Large intestine (tissue), 12 donors: ENCODE measurements at places on chromosomes 11 and 22. TPM values are rescaled to one million over a fixed set of nuclear protein-coding genes. Genes with fewer than 3 reads are reported as not detected.
A peak's percentile ranks its signal among the peaks of the same experiment; 100 is the strongest.

DNA sequence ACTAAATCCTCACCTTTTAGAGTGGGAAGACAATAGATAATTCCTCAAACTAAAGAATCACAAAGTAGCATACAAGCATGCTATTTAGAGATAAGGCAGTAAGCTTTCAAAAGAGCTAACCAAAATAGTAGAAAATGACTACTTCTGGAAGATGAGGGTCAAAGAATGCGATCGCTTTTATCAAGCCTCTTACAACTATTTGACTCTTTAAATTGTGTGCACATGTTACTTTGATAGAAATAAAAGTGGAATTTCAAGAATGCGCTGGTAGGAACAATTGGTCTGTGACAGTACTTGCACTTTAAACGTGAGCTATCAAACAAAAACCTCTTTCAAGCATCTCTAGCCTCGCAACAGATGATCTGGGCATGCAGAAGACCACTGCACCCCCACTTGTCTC is 97.3 kb downstream of the COMMD9 start:
- DNase-seq = no peak

PMM1 gene
- 52.4 TPM for polyA plus RNA-seq

- DNase-seq = no peak
These were observed 53.5 kb upstream of the TCF20 start for GRCh38 chr22:42323971-42324370.

- no peak for DNase-seq
These were observed 255.9 kb upstream of the POU2AF2 start for GRCh38 chr11:110989428-110990133.

- no peak for DNase-seq
These were observed 3.0 kb upstream of the CCDC117 start for GRCh38 chr22:28769394-28770085.

DSCAML1 gene
- 1.6 TPM for polyA plus RNA-seq

HTR3A gene
- polyA plus RNA-seq = 2.1 TPM

- DNase-seq = no peak
These were observed 34.1 kb upstream of the CD81 start for GRCh38 chr11:2342981-2343380.

- no peak for DNase-seq
These were observed 9.1 kb downstream of the LRP5 start for GRCh38 chr11:68321293-68322051.

RNF169 gene
- 11.5 TPM for polyA plus RNA-seq

GRCh38 chr11:125069796-125070195 is 6.7 kb downstream of the SLC37A2 start:
- DNase-seq = no peak

- DNase-seq = no peak
These were observed 4.2 kb downstream of the SLC25A1 start for GRCh38 chr22:19174106-19175025.

PRCP gene
- 73.8 TPM for polyA plus RNA-seq

DNA sequence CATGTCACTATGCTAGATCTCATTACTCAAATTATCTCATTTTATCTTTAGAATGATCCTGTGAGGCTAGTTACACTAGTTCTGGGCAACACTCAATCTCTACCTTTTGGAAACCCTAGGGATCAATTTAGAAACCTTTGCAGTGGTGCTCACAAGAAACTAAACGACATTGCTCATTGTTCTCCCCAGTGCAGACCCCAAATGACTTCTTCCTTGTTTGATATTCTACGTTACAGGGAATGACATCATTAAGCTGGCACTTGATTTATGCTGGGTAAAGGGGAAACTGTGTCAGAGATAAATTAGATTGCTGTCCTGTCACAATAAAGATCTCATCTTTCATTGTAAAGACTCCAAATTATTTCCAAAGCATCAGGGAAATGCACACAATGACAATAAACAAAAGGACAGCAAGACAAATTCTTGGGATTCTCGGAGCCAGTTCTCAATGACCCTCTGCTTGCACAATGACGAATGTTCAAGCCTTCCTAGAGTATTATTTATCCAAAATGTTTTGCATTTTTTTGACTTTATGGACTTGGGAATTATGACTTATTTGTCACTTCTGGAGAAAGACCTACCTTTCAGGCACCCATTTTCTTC is 1121.8 kb upstream of the TENM4 start:
- DNase-seq = no peak

GRCh38 chr11:8863838-8864237 is 47.2 kb upstream of the AKIP1 start:
- DNase-seq = no peak

DNA sequence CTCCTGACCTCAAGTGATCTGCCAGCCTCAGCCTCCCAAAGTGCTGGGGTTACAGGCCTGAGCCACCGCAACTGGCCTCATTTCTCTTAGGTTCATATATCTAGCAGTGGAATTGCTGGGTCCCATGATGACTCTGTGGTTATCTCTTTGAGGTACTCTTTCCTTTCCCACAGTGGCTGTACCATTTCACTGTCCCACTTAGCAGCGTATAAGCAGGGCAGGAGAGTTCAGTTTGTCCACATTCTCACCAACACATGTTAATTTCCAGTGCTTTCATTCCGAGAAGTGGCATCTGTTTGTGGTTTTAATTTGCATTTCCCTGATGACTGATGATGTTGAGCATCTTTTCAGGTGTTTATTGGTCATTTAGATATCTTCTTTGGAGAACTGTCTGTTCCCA is 16.4 kb downstream of the PRR5 start:
- no peak for DNase-seq

DNA sequence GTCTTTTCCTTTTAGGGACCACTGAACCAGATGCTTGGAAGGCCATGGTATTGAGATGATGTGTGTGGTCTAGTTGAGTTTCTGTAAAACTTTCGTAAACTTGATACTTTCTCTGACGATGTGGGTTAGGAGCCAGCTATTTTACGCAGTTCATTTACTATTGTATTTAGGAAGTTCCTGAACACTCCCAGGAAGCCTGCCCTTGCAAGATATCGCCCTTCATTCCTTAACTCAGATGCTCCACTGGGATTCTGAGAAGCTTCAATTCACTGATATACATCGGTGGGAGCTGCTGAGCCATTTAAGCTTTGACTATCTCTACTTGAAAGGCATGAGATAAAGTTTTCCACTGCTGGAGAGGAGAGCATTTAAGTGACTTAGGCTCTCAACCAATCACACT is 121.3 kb downstream of the CSNK2A3 start:
- no peak for DNase-seq

DNA sequence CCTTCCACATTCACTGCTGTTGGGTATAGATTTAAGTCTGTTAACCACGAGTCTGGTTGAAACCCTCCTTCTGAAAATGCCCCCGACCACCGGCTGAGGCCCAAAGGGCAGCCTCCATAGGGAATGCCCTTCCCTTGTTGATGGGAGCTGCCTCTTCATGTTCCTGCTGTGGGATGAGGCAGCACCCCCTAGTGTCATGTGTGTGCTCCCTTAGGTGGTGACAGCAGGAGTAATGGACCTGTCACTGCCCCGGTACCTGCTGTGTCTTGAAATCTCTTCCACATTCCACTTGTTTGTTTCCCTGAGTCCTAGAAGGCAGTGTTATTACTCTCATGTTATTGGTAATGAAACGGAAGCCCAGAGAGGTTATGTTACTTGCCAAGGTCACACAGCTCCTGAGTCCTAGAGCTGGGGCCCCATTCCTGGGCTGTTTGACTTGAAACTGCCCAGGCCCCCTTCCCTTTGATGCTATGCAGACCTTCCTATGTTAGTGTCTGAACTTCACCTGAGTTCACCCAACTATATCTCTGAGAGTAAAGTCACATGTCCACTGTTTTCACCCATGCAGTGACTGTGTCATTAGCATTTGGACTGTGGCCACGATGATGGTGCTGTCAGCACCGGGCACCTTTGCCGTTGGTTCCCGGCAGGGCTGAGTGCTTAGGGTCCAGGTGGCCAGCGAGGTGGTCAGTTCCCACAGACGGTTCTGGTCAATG is 234.3 kb downstream of the TBC1D22A start:
- peak; percentile 24 for DNase-seq

RFPL3 gene
- polyA plus RNA-seq = 0.04 TPM

XKR3 gene
- not detected for polyA plus RNA-seq

DNA sequence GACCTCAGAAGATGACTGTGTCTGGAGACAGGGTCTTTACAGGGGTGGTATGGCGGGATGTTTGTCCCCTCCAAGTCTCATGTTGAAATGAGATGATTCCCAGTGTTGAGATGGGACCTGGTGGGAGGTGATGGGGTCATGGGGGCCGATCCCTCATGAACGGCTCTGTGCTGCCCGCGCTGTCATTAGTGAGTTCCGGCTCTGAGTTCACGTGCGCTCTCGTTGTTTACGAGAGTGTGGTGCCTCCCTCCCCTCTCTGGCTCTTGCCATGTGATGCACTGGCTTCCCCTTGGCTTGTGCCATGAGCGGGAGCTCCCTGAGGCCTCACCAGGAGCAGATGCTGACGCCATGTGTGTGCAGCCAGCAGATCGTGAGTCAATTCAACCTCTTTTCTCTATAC is 830.8 kb downstream of the TBC1D22A start:
- no peak for DNase-seq

- DNase-seq = no peak
These were observed 11.0 kb downstream of the XRRA1 start for GRCh38 chr11:74937696-74938475.

DNA sequence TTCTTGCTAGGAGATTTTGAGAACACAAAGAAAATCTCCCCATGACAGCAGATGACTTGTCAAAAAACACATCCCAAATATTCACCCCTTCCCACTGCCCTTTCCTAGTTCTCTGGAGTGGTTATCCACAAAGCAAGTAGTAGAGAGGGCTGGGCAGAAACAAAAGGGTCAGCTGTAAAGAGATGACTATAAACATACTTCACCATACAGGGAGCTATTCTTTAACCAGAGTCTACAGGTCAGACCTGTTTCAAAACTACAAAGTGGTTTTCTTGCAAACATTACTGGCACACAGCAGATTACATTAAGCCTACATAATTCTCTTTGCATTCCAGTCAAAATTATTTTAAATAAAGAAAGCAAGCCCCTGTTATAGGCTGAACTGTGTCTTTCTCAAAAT is 47.7 kb upstream of the NFRKB start:
- peak; percentile 22 for DNase-seq

DNA sequence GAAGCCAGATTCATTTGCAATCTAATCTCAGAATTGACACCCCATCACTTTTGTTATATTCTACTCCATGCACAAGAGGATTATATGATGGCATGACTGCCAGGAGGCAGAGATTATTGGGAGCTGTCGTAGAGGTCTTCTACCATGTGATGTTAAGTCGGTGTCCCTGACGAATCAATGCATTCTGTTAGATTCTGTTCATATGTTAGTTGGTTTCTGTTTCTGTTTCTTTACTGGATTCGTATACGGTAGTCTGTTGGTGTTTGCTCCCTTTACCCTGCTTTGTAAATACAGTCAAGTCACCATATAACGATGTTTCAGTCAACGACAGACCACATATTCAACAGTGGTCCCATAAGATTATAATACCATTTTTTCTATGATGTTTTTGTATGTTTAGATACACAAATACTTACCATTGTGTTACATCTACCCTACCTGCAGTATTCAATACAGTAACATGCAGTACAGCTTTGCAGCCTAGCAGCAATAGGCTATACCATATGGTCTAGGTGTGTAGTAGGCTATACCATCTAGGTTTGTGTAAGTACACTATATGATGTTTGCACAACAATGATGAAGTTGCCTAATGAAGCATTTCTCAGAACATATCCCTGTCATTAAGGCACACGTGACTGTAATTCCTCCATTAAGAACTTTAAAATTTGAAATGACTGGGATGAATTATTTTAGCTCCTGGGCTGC is 22.8 kb upstream of the RASSF10 start:
- DNase-seq = no peak

DNA sequence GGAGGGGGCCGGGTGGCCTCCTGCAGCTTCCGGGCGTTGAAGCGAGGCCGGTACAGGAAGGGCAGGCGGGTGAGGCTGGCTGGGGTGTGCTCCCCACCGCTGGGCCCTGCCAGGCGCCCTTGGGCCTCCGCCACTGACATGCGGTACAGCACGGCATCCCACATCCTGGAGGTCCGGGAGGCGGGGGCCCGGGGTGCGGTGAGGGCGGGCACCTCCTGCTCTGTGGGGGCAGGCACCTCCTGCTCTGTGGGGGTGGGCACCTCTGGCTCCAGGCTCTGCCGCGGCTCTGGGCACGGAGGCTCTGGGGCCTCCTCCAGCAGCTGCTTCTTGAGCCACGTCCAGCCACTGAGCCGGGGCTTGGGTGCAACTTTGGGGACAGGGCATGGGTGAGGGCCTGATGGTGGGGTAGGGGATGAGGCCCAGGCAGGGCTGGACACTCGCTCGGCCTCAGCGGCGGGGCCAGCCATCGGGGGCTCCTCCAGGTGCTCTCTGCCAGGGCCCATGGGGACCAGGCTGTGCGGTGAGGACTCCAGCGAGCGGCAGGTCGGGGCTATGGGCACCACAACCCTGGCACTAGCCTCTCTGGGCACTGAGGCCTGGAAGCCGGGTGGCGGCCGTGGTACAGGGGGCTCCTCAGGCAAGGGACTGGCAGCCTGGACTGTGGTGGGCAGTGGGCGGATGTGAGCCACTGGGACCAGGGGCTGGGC is 2.3 kb downstream of the PRR33 start:
- DNase-seq = no peak

C1QTNF4 gene
- 3.7 TPM for polyA plus RNA-seq

DNAJB7 gene
- polyA plus RNA-seq = 2.5 TPM

GRCh38 chr11:88105951-88106350 is 69.3 kb downstream of the RAB38 start:
- DNase-seq = no peak

- no peak for DNase-seq
These were observed 554.7 kb downstream of the SOX6 start for GRCh38 chr11:15801616-15802015.

- DNase-seq = no peak
These were observed 1.1 kb upstream of the CEND1 start for GRCh38 chr11:790721-791564.

DEFB131B gene
- not detected for polyA plus RNA-seq

DNA sequence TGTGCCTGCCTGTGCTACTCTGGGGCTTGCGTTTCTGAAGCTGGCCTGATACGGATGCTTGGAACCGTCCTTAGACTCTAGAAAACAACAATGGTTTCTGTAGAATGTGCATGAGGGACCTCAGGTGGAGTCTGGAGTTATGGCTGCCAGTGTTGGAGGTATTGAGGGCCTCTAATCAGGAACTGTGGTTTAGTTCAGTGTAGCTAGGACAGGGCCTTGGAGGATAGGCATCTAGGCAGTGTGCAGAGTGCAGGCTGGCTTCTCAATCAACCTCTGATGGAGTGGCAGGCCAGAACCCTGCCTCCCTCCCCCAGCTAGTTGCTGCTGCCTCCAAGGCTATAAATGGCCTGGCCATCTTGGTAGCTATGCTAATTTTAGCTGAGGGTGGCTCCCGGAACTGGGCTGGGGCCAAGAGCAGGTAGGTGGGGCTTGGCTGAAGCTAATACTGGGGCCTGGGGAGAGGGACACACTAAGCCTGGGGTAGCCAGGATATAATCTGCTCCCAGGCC is 4.0 kb downstream of the STIM1 start:
- no peak for DNase-seq

DNA sequence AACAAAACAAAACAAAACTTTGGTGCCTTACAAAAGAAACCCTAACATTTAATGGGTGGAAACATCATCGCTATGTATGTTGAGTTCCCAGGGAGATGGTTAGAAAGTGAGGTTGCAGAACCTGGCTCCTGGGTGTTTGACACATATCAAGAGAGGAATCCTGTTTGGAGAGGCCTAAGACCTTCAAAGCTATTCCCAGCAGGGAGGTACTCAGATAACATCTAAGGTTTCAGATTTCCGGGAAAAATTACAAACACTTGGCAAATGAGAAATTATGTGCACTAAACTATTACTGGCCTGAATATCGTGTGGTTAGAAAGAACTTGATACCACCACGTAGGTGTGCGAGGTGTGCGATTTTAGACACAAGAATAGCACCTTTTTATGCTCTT is 18.5 kb downstream of the TRIM5 start:
- no peak for DNase-seq
